ELF-1 (cell line): ENCODE measurements at places on chromosomes 13 and 19.

DNA sequence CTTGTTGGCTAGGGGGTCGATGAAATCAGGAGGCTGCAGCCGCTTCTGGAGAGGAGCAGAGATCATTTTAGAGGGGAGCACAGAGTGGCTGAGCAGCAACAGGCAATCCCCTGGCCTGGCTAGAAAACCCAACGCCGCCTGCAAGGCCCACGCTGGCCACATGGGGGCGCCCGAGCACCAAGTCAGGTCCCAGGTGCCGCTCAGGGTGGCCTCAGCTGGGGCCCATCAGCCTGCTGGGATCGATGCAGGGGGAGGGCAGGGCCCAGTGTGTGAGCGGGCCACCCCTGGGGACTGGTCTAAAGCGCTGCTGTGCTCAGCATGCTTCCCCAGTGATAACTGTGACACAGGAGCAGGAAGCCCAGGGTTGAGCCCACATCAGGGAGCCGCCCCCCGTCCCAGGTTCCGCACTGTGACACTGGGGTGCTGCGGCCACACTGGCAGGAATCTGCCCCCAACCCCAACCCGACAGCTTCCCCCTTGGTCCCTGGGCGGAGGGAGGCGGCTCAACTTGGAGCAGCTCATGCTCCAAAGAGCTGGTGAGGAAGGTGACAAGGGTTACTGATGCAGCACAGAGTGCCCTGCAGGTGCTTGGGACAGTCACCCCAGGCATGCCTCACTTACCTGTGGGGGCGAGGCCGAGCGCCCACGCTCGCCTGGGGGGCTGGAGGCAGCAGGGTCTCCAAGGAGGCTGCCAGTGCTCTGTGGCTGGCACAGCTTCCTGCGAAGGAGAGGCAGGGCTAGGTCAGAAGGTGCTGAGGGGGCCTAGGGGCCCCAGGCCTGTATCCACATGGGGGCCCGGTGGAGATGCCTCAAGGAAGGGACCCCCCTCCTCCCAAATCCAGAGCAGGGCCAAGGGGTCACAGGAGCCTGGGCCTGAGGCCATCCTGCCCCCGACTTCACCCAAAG is 13.3 kb upstream of the ISYNA1 start:
- peak; percentile 92 for DNase-seq

DNA sequence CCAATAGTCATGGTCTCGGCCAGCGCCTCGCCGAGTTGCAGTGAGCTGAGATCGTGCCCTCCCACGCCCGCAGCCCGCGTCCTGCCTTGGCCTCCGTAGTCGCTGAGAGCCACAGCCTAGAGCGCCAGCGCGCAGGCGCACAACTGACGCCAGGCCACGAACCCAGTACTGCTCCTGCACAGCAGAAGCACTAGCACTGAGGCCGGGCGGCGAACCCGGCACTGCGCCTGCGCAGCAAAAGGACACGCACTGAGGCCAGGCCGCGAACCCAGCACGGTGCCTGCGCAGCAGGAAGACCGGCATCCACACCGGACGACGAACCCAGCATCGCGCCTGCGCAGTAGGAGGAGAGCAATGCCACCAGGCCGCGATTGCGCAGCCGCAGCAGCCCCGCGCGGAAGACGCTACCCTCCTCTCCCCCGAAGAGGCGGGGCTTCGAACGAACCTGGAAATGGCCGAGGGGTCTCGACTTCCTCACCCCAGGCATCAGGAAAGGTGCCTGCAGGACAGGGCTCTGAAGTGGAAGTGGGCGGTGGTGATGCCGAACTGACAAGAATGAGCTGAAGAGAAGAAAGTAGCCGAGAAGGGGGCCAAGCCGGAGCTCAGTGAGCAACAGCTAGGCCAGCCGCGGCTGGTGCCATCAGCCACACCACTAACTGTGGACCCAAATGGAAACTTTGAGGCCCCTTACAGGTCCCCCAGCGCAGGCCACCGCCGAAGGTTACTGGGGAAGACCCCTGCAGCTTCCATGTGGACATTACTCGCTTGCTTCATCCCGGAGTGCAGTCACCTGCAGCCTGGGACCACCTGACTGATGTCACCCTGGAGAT is 7.5 kb downstream of the F10 start:
- peak; percentile 81 for DNase-seq

DNA sequence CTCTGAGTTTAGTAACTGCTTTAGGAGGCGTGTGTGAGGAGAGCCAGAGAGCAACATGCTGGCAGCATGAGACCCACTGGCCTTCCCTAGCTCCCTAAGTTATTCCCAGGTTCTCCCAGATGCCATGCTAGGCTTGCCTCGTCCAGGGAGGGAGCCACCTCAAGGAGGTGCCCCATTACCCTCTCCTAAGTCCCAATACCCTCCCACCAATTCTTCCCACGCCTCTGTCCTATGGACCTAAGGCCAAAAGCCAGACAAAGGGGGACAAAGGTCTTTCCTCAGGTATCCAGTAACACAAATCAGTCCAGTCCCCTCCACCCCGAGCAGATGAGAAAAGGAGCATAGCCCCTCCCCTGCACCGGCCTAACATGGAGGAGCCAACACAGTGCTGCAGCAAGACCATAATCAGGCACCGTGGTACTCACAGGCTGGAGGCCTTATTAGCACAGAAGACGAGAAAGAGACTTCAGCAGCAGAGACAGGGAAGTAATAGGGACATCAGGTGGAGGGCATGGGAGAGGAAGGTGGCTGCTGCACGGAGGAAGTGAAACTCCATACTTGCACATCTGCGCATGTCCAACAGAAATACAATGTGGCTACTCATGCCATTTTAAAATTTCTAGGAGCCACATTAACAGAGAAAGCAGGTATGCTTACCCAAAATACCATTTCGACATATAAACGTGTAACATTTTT is 46.3 kb downstream of the BRD4 start:
- no peak for DNase-seq

- DNase-seq, result no peak
Measured at GRCh38 chr13:26878438-26878837, 117.9 kb upstream of the GPR12 start.

DNA sequence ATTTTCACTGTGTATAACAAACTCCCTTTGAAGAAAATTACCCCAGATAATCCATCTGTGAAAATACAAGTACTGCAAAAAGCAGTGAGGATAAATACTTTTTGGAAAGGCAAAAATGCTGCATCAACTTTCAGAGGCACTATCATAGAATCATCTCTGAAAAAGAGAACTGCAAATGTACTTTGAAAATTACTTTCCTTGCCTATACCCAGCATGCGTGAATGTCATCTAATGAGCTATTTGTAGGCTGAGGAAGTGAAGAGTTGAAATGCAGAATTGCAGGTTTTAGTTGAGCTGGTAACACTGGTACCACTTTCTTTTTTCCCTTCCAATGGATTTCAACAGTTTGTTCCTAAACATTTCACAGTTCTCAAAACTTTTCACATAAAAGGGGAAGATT is 196.7 kb downstream of the TBC1D4 start:
- DNase-seq, result no peak

GRCh38 chr13:76937281-76937820 is 11.0 kb upstream of the ACOD1 start:
- no peak for DNase-seq

DNA sequence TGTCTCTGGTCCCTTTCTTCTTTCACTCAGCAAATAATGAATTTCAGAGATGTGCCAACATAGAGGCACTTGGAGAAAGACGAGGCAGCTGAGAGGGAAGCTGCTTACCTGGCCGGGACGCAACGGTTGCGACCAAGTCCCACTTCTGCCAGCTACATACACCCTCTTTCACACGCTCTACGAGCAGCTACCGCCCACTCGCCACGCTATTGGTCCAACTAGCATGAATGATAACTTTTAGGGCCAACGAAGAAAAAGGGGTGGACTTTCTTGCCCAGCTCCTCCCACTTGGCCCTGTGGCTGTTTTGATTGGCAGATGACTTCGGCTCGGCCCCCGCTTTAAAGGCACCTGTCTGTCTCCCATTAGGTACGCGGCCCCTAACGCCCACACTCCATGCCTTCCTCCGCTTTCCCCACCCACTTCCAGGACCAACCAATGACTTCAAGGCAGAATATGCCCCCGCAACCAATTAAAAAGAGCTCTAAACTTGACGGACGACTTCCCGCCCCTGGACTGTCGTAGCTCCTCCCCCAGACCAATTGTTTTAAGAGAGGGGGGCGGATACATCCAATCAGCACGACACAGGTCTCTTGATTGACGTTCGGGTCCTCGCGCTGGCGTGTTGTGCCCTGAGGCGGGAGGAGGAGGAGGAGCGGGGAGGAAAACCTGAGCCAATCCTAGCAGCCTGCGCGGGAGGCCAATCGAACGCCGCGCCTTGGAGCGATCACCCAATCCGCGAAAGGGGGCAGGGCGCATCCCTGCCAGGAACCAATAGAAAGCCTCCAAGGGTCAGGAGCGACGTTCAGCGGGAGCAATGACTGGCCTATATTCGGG is 481 bp upstream of the CNOT3 start:
- peak; percentile 100 for DNase-seq
